Testis (tissue), 5 donors: ENCODE measurements at places on chromosomes 7 and 10.

GRCh38 chr7:98211221-98211675, at the start of gene BHLHA15:
Gene BHLHA15 (plus strand): TSS chr7:98211439. CDS start chr7:98212310, 871 bp downstream.
- DNase-seq, result no peak

DNA sequence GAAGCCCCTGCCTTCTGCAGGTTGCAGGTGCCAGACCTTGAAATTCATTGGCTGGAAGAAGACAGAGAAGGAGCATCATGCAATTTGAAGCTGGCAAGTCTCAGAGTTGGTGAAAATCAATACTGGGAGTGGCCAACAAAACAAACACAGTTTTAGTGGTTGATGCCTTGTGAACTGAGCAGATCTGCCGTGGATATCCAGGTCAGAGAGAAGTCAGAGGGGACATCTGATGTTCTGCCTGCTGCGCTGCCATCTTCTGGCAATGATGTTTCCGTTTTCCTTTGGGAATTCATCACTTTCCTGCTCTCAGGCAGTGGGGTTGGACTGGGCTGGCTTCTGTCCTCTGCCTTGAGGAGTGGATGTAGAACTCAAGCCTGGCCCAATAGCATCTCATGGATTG, 132.0 kb downstream of the RPS24 start:
- no peak for DNase-seq

GRCh38 chr7:134703241-134703594, 56.6 kb downstream of the BPGM start:
- no peak for DNase-seq

- DNase-seq, result no peak
Observed at GRCh38 chr10:36794981-36795380, 330.4 kb upstream of the ANKRD30A start.

DNA sequence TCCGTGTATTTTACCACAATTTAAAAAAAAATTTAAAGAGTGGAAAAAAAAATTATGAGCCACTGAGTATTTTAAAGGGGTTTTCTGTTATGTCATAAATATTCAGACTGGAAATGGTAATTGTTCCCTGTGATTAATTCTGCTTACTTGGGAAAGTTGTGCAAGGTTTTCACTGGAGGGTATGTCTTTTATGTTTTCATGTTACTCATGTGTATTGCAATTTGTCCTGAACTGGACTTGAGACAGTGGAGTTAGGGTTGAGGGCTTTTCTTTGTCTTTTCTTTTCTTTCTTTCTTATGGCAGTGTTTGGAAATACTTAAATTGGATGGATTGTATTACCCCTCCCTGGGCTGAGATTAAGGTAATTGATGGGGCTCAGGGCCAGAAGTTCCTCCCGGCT, 257.7 kb downstream of the BAMBI start:
- DNase-seq, result no peak

- DNase-seq, result no peak
Observed at GRCh38 chr7:102889851-102890250, 22.9 kb upstream of the LRRC17 start.

DNA sequence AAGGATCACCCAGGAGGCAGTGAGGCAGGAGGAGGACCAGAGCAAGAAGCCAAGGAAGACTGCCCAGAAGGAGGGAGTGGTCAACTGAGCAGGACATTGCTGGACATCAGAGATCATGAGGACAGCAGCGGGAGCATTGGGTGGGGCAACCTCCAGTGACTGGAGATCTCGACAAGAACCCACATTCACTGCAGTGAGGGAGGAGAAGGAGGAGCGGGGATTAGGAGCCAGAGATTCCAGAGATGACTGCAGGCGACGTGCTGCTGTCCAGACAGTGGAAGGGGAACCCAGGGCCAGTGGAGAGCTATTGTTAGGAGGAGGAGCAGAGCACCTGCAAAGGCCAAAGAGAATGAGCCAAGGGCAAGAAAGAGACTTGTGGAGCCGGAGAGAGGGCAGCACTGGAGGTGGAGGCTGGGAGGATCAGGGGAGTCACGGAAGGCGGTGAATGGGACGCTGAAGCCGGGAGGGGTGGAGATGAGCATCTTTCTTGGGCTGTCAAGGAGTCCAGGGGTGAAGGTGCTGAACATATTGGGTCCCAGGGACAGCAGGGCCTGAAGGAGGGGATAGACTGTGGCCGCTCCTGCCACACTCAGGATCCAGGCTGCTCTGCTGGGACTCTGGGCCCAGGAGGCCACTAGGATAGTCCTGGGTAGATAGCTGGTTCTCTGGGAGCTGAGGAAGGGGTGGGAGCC, 140.1 kb upstream of the UNC5B start:
- no peak for DNase-seq

DNA sequence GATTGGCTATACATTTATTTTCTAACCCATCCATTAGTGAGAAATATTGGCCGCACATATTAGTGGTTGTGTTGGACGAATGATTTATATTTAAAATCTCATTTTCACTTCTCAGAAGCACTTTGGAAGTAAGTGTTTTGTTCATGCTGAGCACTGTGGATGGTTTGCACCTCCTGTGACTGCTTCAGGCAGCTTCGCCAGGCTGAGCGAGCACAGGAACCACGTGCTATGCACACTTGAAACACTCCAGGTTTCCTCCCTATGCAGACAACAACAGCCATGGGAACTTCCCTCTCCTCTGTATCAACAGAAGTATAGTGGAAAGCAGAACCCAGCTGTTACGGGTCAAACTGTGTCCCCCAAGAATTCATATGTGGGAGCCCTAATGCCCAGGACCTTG, 67.3 kb upstream of the WDR11 start:
- DNase-seq, result no peak

GRCh38 chr7:140054751-140055150, 8.0 kb downstream of the PARP12 start:
- no peak for DNase-seq

DNA sequence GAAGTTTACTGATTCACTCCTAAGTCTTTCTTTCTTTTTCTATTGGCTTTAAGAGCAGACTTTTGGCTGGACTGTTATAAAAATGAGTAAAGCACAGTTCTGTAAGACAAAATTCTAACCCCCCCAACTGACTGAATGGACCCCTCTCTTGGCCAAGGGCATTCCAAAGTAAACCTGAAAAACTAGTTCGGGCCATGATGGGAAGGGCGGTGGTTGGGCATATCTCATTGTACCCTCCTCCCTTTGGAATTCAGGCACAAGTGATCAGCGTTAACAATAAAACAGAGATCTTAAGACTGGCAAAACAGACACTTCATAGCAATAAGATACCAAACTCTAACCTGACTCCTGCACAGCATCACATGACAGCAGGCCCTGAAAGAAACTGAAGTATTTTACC, 6.1 kb upstream of the KIF20B start:
- no peak for DNase-seq

DNA sequence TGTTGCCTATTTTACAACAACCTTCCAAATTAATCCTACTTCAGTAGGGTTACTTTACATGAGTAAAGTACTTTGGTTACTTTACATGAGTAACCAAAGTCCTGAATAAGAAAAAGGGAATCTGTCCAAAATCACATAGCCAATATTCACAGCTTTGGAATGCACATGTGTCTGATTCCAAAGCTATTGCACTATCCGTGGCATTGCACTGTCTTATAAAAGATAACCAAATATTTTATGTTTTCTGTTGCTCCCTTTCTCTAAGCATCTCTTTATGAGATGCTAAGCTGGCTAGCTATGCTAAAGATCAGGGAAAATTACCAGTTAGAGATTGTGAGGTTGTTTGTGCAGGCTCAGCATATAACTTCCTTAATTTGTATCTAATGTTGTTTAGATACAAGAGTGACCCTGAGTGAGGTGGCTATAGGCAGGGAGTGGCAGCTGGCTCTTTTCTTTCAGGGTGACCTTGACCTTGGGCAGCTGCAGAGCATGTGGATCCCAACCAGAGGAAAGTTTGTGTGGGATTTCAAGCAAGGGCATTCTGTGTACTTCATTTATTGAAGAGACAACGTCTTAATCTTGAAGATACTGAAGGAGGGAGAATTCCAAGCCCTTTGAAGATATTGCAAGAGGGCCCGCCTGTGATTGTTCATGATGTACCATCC, 366.1 kb upstream of the ANKRD30A start:
- no peak for DNase-seq

DNA sequence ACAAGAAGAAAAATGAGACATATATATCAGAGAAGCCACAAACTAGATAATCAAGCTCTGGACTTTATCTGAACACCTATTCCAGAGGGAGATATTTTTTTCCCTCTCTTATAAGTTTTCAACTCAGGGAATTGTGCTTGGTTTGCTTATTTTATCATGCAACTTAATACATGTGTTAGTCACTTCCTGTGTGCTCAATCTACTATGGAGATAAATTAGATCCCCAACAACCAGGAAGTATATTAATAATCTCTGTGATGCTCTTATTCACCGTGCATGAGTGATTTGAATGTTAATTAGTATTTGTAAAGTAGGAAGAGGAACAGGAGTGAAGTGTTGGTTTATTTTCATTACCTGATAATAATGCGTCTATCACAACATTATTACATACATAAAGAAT, 38.8 kb upstream of the ZNF365 start:
- no peak for DNase-seq

- no peak for DNase-seq
Observed at GRCh38 chr10:110530131-110530831, 32.6 kb downstream of the DUSP5 start.

DNA sequence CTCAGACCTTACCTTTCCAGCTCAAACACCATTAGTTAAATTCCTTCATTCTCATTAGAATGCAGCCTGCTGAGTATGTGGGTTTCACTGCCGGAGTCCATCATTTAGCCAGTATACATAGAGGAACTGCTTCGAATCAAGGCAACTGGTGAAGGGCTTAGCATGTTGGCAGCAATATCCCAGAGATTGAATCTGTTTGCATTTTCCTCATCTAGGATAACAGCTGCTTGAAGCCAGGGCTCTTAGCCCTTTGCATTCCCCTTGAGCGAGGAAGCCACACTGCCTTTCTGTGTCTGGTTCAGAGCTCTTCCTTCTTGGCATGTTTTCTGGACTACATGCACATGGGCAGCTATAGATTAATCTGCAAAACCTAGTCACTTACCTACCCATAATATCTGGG, 14.7 kb downstream of the NODAL start:
- DNase-seq, result no peak

GRCh38 chr7:30674420-30674819, 7.8 kb downstream of the CRHR2 start:
- no peak for DNase-seq

GRCh38 chr10:103145860-103146466, 47.1 kb downstream of the NT5C2 start:
- peak; percentile 67 for DNase-seq

- no peak for DNase-seq
Observed at GRCh38 chr7:115962340-115962739, 68.2 kb downstream of the TFEC start.

GRCh38 chr10:62528441-62528840, 154.3 kb downstream of the ZNF365 start:
- no peak for DNase-seq

- no peak for DNase-seq
Observed at GRCh38 chr7:74216361-74216761, 6.6 kb downstream of the LAT2 start.

DNA sequence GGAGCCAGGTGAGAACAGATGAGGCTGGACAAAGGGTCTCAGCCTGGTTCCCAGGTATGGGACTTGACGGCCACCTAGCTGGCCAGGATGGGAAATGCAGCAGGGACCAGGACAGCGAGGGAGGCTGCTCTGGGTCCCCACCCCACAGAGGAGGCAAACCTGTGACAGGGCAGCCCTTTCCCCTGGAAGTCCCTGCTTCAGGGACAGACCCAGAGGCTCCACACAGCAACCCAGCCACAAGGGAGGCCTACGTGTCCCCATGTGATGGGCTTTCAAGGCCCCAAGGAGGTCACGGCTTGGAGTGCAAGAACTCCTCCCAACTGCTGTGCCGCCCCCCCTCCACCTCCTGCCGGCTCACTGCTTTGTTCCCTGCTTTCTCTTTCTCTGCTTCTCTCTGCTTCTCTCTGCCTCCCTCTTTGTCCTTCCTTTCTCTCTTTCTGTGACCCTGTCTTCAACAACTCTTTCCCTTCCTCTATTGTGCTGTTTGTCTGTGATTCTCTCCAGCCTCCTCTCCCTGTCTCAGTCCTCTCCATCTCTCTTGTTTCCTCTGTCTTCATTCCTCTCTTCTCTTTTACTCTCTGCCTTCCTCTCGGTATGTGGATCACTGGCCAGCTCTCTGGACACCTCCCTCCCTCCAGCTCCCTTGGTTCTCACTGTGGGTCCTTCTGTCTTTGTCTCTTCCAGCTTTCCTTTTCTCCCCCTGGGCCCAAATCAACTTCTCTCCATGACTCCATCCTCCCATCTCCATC, 9.6 kb upstream of the EIF5AL1 start:
- peak; percentile 18 for DNase-seq

DNA sequence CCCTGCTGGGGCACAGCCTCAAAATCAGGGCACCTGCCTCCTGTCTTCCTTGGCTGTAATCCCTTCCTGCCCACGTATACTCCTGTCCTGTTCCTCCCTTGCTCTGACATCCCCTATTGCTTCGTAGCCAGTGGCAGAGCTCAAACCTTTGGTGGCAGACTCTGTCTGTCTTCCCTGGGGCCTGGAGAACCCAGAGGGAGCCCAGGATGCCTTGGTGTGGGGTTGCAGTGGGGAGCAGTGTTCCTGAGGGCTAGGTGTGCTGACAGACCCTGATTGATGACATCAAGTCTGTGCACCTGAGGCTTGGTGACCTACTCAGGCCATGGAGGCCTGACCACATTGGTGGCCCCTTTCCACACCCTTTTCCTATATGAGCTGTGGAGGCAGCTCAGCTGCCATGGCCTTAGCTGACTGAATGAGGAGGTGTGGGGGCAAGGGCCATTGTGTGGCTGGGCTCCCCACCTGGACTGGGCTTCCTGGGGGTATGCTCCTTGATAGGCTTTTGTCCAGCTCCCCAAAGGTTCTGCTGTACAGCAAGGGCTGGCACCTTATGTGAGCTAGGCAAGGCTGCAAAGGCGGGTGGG, 5.4 kb upstream of the GCK start:
- no peak for DNase-seq

- DNase-seq, result no peak
Observed at GRCh38 chr10:128326251-128326650, 200.0 kb upstream of the MKI67 start.

DNA sequence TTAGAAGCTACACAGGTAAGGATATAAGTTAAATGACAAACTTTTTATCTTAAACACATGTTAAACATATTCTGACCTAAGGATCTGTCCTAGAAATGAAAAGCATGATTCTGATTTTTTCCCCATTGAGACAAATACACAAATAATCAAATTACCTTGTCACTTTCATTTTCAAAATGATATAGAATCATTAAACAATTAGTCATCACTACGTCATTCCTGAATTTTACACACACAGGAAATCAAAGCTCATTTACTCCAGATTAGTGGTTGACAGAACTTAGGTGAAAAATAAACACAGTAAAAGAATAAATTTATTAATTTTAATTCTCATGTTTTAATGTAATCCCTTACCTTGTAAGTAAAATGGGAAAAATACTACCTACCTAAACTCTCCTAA, 89.0 kb downstream of the AASS start:
- no peak for DNase-seq
